ENCODE measurements at places on chromosomes 7 and 10. TPM values are rescaled to one million over a fixed set of nuclear protein-coding genes. Genes with fewer than 3 reads are reported as not detected.

DNA sequence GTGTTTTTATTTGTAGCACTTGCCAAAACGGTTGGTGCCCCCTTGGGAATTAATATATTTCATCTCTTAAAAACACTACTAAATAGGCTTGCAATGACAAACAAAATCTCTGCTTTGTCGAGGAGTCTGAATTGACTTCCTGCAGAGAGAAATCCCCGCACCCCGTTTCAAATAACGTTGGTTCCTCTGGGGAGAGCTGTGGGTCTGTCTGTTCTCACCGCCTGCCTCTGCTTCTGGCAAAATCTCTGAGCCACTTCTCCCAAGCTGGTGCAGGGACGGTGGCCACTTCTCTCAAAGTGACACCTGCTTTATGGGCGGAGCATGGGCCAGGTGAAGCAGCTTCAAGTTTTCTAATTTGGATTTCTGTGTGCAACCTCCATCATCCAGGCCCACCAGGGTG lies 186.3 kb upstream of the ADARB2 start:
- no peaks in the 10 kb centered on the region for H3K27me3 ChIP-seq
- H3K36me3 ChIP-seq: no peaks in the 10 kb centered on the region
- H3K4me1 ChIP-seq: peaks cover 16% of the 10 kb centered on the region
- no peak overlapping the region for H3K4me3 ChIP-seq
- H3K27ac ChIP-seq: no peak overlapping the region

GRCh38 chr7:152344253-152344652 lies 91.5 kb downstream of the KMT2C start:
- H3K4me1 ChIP-seq: peaks cover 27% of the 10 kb centered on the region
- no peak overlapping the region for H3K4me3 ChIP-seq
- no peak overlapping the region for H3K27ac ChIP-seq
- H3K27me3 ChIP-seq: no peaks in the 10 kb centered on the region
- DNase-seq: no peak

DNA sequence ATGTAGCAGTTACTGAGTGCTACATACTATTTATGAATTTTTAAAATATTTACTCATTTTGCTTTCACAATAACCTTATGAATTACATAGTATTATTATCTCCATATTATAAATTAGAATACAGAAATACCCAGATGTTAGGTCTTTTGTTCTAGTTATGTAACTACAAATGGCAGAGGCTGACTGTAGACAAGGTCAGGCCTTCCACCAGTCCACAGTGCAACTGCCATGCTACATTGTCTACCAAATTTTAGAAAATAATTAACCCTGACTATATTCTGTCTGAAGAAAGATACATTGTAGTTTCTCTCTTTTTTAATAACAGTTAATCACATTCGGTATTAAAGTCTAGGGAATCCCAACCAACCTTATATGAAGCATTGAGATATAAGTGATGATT lies 280.9 kb downstream of the MALRD1 start:
- no peaks in the 10 kb centered on the region for H3K4me1 ChIP-seq
- H3K27ac ChIP-seq: no peak overlapping the region
- no peak overlapping the region for H3K4me3 ChIP-seq
- DNase-seq: no peak
- H3K27me3 ChIP-seq: no peaks in the 10 kb centered on the region

GRCh38 chr10:14396411-14397048 lies 65.8 kb upstream of the FRMD4A start:
- no peak overlapping the region for H3K27ac ChIP-seq
- no peak for DNase-seq
- H3K36me3 ChIP-seq: no peaks in the 10 kb centered on the region
- no peak overlapping the region for H3K4me3 ChIP-seq
- no peaks in the 10 kb centered on the region for H3K4me1 ChIP-seq

- H3K27ac ChIP-seq: no peak overlapping the region
- H3K4me1 ChIP-seq: no peaks in the 10 kb centered on the region
- DNase-seq: no peak
- no peak overlapping the region for H3K4me3 ChIP-seq
Observed at GRCh38 chr10:29276251-29276850, 12.5 kb upstream of the LYZL1 start.

GRCh38 chr7:157386979-157387800 lies 50.4 kb downstream of the DNAJB6 start:
- H3K36me3 ChIP-seq: peaks cover 61% of the 10 kb centered on the region
- H3K4me3 ChIP-seq: no peak overlapping the region
- H3K27ac ChIP-seq: peak overlapping the region; percentile 75
- H3K4me1 ChIP-seq: peaks cover 36% of the 10 kb centered on the region

DNA sequence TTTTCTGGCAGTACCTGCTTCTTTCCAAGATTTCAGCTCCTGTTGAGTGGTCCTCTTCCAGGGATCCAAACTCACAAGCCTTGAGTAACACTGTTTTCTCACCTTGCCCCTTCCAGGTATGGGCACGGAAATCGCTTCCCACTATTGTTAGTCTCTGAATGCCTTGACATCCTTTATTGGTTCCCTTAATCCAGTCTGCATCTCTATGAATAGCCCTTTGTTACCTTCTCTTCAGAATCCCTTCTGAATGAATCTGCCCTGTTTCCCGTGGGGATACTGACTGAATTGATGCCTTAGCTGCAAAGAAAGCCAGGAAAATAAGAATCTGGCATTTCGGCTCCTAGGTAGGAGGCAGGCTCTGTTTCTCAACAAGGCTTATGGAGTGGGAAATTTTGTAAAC lies 467.7 kb downstream of the PLXNA4 start:
- H3K27me3 ChIP-seq: peaks cover 7% of the 10 kb centered on the region
- no peaks in the 10 kb centered on the region for H3K4me1 ChIP-seq
- no peak overlapping the region for H3K4me3 ChIP-seq

GRCh38 chr7:138188290-138188858 lies 112.1 kb downstream of the AKR1D1 start:
- no peaks in the 10 kb centered on the region for H3K27me3 ChIP-seq
- no peak overlapping the region for H3K27ac ChIP-seq
- no peak for DNase-seq
- no peak overlapping the region for H3K4me3 ChIP-seq

COL1A2 gene
- 0.11 TPM for total RNA-seq

ADGRA1 gene
- not detected for total RNA-seq

TMEM213 gene
- total RNA-seq: not detected

IQCE gene
- 7.2 TPM for total RNA-seq

EN2 gene
- total RNA-seq: not detected

GPR37 gene
- total RNA-seq: not detected

FZD8 gene
- total RNA-seq: 0.16 TPM
